ENCODE measurements at places on chromosomes 3 and 15.

GRCh38 chr15:57890351-57890750 lies 175.2 kb downstream of the ALDH1A2 start:
- no peaks in the 10 kb centered on the region for H3K27me3 ChIP-seq
- no peaks in the 10 kb centered on the region for H3K36me3 ChIP-seq
- H3K27ac ChIP-seq: no peak overlapping the region
- H3K4me1 ChIP-seq: no peaks in the 10 kb centered on the region
- H3K4me3 ChIP-seq: no peak overlapping the region

- H3K36me3 ChIP-seq: no peaks in the 10 kb centered on the region
- no peak overlapping the region for H3K4me3 ChIP-seq
- no peaks in the 10 kb centered on the region for H3K27me3 ChIP-seq
- no peak overlapping the region for H3K27ac ChIP-seq
These were observed 356.2 kb downstream of the SV2B start for GRCh38 chr15:91456251-91456718.

DNA sequence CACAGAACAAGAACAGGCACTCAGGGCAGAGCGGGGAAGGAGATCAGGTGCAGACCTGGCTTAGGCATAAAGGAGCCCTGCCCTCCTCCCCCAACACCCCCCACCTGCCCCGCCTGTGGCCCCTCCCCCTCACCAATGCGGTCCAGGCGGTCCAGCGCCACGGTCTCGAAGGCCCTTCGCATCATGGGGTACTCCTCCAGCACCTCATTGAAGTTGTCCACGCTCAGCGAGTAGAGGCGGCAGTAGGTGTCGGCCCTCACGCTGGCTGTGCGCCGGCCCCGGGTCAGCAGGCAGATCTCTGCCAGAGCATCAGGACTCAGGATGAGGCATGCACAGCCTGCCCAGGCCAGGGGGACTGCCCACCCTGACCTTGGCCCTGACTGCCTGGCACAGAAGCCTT lies 44.8 kb downstream of the HCN4 start:
- no peaks in the 10 kb centered on the region for H3K4me1 ChIP-seq
- DNase-seq: no peak
- H3K27ac ChIP-seq: no peak overlapping the region
- H3K4me3 ChIP-seq: no peak overlapping the region

DNA sequence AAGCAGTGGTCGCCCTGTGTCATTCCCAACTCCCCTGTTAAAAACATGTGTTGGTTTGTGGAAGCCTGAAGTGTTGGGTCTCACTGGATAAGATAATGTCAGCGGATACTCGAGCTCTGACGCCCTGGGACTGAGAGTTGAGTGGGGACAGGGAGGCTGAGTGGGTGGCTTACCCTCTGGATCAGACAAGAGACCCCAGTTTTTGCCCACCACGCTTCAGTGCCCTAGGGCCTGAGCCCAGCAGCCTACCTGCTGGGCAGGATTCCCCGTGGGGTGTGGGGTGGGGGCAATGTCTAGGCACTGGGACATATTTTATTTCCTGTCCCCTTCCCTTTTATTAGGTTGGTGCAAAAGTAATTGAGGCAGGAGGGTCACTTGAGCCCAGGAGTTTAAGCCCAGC lies 75.0 kb downstream of the SMAD6 start:
- H3K27ac ChIP-seq: no peak overlapping the region
- H3K4me1 ChIP-seq: peaks cover 84% of the 10 kb centered on the region
- DNase-seq: no peak
- no peaks in the 10 kb centered on the region for H3K27me3 ChIP-seq

DNA sequence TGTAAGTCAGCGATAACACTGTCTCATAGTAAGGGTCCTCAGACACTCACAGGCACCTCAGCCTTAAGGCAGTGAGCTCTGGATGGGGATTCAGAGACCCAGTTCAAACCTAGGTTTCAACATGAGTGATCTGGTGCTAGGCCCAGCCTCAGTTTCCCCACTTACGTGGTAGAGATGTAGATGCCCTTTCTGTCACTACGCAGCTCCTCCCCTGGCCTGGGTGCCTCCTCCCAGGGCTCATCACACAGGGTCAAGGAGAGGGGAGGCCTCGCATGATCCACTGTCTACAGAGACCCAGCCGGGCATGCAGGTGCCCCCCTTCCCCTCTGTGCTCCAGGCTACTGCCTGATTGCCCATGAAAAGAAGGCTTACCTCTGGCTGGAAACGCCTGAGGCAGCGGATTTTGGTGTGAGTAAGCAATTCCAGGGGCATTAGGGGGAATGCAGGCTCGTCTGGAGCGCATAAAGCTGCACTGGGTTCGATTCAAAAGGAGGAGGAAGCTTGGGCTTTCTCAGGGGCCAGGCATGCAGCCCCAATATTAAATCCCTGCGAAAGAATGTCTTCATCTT lies 69.8 kb upstream of the ANKRD34C start:
- DNase-seq: no peak
- no peak overlapping the region for H3K27ac ChIP-seq
- no peaks in the 10 kb centered on the region for H3K4me1 ChIP-seq
- no peak overlapping the region for H3K4me3 ChIP-seq
- no peaks in the 10 kb centered on the region for H3K36me3 ChIP-seq

DNA sequence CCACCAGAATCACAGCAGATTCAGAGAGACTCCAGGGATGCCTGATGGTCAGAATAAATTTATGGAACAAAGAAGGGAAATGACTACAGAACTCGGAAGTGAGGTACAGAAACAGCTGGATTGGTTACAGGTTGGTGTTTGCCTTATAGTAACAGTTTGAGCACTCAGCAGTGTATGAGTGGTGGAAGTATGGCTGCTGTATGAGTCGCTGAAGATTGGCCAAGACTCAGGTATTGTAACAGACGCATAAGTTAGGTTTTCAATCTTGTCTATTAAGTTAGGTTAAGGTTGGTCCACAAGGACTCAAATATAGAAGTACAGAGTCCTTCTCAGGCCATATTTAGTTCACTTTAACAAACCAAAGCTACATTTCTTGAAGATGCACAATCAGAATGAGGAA lies 33.1 kb downstream of the ATP13A5 start:
- DNase-seq: no peak
- H3K4me1 ChIP-seq: no peaks in the 10 kb centered on the region
- no peak overlapping the region for H3K4me3 ChIP-seq
- no peaks in the 10 kb centered on the region for H3K27me3 ChIP-seq
- H3K36me3 ChIP-seq: no peaks in the 10 kb centered on the region

DNA sequence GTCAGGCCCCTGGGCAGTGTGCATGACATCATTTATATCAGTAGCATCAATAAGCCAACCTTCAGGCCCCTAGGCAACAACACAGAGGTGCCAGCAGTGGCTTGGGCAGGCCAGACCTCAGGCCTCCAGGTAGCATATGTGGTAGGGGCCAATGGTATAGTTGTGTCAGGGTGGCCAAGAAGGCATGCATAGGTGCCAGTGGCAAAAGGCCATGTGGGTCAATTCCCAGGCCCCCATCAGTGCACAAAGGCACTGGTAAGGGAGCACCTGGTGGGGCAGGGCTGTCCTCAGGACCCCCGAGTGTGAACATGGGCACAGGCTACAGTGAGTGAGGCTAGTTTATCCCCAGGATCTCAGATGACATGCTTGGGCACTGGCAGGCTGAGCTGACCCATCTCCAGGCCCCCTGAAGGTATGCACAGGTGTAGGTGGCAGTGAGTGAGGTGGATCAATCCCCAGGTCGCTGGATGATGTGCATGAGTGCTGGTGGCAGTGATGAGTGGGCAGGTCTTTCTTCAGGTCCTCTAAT lies 244.1 kb upstream of the ZNF385D start:
- no peaks in the 10 kb centered on the region for H3K4me1 ChIP-seq
- no peaks in the 10 kb centered on the region for H3K36me3 ChIP-seq
- no peaks in the 10 kb centered on the region for H3K27me3 ChIP-seq
- no peak for DNase-seq
- no peak overlapping the region for H3K4me3 ChIP-seq

- DNase-seq: peak; percentile 10
- H3K36me3 ChIP-seq: no peaks in the 10 kb centered on the region
- H3K27me3 ChIP-seq: peaks cover 24% of the 10 kb centered on the region
These were observed 54.3 kb upstream of the CCR4 start for GRCh38 chr3:32897001-32897601.

- peak overlapping the region; percentile 95 for H3K4me3 ChIP-seq
- H3K27me3 ChIP-seq: no peaks in the 10 kb centered on the region
- H3K27ac ChIP-seq: peak overlapping the region; percentile 79
- DNase-seq: no peak
- H3K36me3 ChIP-seq: peaks cover 25% of the 10 kb centered on the region
These were observed 672 bp downstream of the NEDD4 start for GRCh38 chr15:55992769-55993110.

- H3K4me3 ChIP-seq: no peak overlapping the region
- peaks cover 53% of the 10 kb centered on the region for H3K4me1 ChIP-seq
- DNase-seq: no peak
- peaks cover 27% of the 10 kb centered on the region for H3K36me3 ChIP-seq
- no peaks in the 10 kb centered on the region for H3K27me3 ChIP-seq
These were observed 51.3 kb downstream of the MBNL1 start for GRCh38 chr3:152319831-152320617.

- no peaks in the 10 kb centered on the region for H3K36me3 ChIP-seq
- no peak overlapping the region for H3K4me3 ChIP-seq
- DNase-seq: no peak
- peaks cover 69% of the 10 kb centered on the region for H3K4me1 ChIP-seq
These were observed 119.3 kb downstream of the P3H2 start for GRCh38 chr3:190001426-190001825.

DNA sequence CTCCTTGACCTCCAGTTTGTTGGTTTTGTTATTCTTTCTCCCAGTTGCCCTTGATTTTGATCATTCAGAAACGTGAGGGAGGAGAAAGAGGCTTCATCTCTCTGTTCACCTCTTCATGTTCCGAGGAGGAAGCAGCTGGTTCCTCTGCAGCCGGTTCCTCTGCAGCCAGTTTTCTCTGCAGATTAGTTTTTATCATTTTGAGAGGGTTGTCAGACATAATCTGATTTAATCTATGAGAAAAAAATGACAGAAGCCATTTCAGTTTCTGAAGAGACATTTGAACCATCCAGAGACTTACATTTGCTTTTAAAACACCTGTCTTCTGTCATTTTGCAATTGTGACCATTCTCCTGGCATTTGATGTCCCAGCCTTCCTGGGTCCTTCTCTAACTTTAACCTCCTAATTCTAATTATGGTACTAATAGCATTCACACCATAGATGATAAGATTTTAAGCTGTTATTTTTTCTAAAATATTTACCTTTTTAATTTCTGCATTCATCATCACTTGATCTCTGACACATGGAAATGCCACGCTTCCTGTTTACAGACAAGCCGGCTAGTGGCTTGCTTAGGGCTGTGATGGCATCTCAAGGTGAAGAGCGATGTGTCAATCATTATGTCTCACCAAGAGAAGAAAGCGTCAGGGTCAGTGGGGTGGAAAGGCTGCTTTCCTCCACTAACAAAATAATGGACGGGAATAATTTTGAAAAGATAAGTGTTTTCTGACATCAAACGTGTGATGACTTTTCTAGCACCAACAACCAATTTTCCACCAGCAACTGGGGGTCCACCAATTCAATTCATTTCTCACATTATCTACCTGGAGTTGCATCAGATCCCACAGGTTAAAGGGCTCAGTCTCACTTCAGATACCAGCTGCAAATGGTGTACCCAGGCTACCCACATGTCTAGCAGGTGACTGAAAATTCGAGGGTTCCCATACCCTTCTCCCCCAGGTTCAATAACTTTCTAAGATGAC lies 76.4 kb downstream of the CHRNA7 start:
- no peak overlapping the region for H3K4me3 ChIP-seq
- H3K27ac ChIP-seq: no peak overlapping the region
- DNase-seq: no peak
- no peaks in the 10 kb centered on the region for H3K4me1 ChIP-seq
- H3K36me3 ChIP-seq: no peaks in the 10 kb centered on the region

- no peaks in the 10 kb centered on the region for H3K4me1 ChIP-seq
- H3K4me3 ChIP-seq: no peak overlapping the region
- no peaks in the 10 kb centered on the region for H3K36me3 ChIP-seq
- DNase-seq: no peak
- H3K27ac ChIP-seq: no peak overlapping the region
- no peaks in the 10 kb centered on the region for H3K27me3 ChIP-seq
These were observed 808.8 kb downstream of the TUSC7 start for GRCh38 chr3:117518364-117518763.

- no peaks in the 10 kb centered on the region for H3K4me1 ChIP-seq
- peak; percentile 6 for DNase-seq
- H3K4me3 ChIP-seq: no peak overlapping the region
- H3K27me3 ChIP-seq: no peaks in the 10 kb centered on the region
- H3K36me3 ChIP-seq: no peaks in the 10 kb centered on the region
These were observed 45.6 kb downstream of the DLEC1 start for GRCh38 chr3:38084334-38085310.

GRCh38 chr3:195337747-195338146 lies 66.8 kb upstream of the XXYLT1 start:
- no peaks in the 10 kb centered on the region for H3K4me1 ChIP-seq
- H3K27me3 ChIP-seq: no peaks in the 10 kb centered on the region

DNA sequence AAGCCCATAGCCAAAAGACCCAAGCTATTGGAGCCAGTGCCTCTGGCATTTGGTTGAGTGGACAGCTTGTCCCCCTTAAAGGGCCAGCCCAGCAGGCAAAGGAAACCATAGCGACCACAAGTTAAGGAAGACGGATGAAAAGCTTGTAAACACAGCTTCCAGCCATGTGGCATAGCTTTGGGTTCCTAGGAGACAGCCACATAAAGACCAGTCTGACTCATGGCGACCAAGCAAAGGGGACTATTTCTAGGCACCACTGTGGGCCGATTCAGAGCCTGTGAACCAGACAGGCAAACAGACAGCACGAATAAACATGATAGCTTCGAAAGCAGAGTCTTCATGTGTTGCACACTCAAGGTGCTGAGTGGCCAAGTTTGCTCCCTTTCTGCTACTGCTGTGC lies 30.5 kb upstream of the SRGAP3 start:
- no peaks in the 10 kb centered on the region for H3K27me3 ChIP-seq
- peak; percentile 10 for DNase-seq
- H3K36me3 ChIP-seq: no peaks in the 10 kb centered on the region
- H3K4me1 ChIP-seq: peaks cover 9% of the 10 kb centered on the region
- H3K27ac ChIP-seq: no peak overlapping the region

DNA sequence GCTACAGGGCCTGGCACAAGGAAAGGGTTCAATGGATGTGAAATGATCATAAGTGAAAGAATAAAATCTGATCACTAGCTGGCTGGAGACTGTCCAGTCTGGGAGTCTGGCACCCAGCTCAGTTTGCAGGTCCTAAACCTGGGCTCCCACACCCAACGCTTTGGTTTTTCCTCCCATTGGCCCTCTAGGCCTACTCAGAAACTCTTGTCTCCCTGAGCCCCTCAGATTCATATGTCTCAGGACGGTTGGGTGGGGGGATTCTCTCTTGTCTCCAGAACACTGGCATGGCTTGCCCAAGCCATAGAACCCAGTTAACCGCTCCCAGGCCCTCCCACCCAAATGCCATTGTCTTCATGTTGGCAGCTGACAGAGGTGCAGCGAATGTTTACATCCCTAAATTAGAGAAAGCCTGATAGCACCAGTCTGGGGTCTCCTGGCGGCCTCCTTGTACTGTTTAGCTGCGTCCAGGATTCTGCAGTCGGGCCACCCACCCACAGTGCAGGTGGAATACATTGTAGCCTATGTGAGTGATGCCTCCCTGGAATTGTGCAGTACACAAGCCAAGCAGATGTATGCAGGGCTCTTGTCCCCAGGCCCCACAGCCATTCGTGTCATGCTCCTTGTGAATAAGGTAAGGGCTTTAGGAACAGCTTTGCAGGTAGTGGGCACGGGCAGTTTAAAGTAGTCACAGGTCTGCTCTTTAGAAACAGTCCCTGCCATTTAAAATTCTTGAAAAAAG lies 266.3 kb downstream of the XXYLT1 start:
- no peaks in the 10 kb centered on the region for H3K4me1 ChIP-seq
- H3K27ac ChIP-seq: no peak overlapping the region
- H3K4me3 ChIP-seq: no peak overlapping the region

GRCh38 chr3:13879946-13880810 lies at the start of gene WNT7A:
TSS of gene WNT7A (minus strand) at chr3:13880071. CDS start at chr3:13879816, 255 bp downstream.
- peaks cover 57% of the 10 kb centered on the region for H3K27me3 ChIP-seq
- H3K4me3 ChIP-seq: no peak within 1 kb of the TSS
- H3K36me3 ChIP-seq: no peaks in the 10 kb centered on the region
- H3K27ac ChIP-seq: no peak within 1 kb of the TSS

All from SJSA1 (cell line).